ENCODE measurements at places on chromosomes 16 and 17.

- ATAC-seq = no peak
Observed at GRCh38 chr17:75411328-75412067, 6.0 kb upstream of the GRB2 start.

GRCh38 chr16:79665970-79666369, 65.4 kb upstream of the MAF start:
- no peak for ATAC-seq

- no peak for ATAC-seq
Observed at GRCh38 chr17:67559381-67559966, 158.3 kb upstream of the NOL11 start.

DNA sequence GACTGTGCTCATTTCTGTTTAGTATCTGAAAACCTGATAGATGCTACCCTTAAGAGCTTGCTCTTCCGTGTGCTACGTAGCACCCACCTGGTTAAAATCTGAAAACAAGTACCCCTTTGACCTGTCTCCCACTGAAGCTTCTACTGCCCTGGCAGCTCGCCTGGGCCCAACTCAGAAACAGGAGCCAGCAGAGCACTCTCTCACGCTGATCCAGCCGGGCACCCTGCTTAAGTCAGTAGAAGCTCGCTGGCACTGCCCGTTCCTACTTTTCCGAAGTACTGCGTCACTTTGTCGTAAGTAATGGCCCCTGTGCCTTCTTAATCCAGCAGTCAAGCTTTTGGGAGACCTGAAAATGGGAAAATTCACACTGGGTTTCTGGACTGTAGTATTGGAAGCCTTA, 18.9 kb downstream of the NTAN1 start:
- ATAC-seq = no peak

GRCh38 chr17:76748657-76749056, 10.7 kb downstream of the MFSD11 start:
- no peak for ATAC-seq

- no peak for ATAC-seq
Observed at GRCh38 chr17:14437176-14437575, 136.3 kb downstream of the HS3ST3B1 start.

DNA sequence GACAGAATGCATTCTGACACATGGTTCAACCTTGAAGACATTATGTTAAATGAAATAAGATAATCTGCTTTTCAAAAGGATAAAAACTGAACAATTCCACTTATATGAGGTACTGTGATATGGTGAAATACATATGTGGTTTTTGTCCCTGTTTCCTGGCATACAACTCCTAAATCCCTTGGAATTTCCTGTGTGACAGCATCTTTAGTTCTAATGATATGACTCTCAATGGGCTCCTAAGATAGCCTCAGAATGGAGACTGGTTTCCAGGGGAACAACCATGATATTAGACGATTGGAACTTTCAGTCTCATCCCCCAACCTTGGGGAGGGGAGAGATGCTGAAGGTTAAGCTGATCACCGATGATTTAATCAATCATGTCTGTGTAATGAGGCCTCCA, 37.7 kb upstream of the PHLPP2 start:
- no peak for ATAC-seq

DNA sequence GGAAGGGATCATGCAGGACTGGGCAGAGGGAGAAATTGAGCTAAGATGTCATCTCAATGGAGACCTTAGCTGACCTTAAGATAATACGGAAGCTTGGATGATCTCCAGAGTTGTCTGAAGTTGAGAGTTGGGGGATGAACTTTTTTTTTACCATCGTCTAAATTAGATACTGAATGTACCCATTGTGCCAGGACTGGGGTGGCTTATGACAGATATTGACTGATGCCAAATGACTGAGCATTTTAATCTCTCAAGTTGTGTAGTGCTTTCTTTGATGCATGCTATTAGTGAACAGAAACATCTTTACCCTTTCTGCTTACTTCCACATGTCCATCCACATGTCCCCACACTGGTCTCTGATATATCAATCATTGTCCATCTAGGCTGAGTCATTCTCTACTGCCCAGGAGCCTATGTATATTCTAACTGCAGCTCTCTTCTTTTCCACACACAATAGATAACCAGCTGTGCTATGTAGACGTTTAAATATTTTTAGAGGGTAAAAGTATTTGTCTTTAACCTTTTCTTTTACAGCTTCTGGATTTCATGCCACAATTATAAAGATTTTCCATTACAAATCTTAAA, 60.2 kb upstream of the ZKSCAN2 start:
- ATAC-seq = no peak

DNA sequence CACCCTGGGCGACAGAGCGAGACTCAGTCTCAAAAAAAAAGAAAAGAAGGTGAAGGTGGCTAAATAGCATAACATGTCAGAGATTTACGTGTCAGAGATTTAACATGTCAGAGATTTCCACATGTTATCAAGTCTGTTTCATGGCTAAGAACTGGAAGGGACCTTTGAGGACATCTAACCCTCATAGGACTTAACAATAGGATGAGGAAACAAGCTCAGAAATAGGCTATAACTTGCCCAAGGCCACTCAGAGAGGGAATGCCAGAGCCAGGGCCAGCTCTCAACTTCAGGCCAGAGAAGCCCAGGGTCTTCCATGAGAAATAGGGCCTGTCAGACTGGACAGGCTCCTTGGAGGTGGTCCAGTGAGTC, 26.8 kb upstream of the ZNF629 start:
- ATAC-seq = no peak

DNA sequence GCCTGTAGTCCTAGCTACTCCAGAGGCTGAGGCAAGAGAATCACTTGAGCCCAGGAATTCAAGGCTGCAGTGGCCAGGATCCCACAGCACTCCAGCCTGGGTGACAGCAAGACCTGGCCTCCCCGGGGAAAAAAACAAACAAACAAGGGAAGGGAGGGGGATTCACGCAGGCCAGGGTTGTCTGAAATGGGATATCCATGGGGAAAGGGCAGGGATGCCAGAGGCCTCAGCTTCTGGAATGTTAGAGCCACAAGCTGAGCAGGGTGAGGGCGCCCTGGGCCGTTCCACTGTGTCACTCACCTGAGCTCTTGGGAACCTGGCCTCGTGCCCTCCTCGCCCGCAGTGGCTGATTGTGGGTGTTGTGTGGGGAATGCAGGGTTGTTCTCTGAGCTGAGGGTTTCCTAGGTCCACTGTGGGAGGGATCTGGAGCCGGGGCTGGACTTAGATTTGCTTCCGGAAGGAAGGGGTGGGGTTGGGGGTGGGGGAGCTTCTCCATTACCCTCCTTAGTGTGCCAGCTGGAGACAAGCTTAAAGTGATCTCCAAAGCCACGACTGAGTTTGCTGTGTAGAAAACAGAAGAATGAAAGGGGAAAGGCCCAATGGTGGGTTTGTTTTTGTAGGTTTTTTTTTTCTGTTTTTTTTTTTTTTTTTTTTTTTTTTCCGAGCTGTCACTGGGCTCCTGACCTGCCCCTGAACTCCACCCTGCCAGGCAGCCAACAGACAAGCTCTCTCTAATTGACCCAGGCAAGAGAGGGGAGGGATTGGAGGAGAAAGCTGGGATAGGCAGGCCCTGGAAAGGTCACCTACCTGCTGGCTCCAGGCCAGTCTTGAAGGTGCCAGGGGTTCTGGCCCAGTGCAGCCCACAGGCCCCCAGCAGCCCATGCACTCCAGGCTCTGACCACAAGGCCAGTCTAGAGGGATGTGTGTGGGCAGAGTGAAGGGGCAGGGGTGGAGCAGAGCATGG, at the start of gene SULT1A1:
SULT1A1 (minus strand) TSS at position 414 of the 964 bp plus-strand sequence. CDS start 1,189 bp downstream, outside the sequence.
- no peak for ATAC-seq

DNA sequence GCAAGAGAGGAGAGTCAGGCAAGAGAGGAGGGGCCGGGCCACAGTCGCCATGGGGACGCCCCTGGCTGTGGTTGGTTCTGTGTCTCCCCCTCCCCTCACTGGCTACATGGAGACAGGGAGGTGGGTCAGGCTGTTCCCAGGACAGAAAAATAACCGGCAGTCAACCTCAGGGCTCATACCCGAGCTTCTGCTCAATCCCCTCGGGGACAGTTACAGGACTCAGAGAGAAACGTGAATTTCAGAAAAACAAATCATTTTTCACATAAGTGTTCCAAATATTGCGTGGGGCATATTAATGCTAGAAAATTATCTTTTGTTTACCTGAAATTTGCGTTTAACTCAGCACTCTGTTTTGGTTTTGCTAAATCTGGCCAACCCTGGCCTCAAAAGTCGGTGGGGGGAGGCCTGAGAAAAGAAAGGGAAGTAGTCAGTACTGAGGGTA, 22.2 kb upstream of the CPSF4L start:
- no peak for ATAC-seq

DNA sequence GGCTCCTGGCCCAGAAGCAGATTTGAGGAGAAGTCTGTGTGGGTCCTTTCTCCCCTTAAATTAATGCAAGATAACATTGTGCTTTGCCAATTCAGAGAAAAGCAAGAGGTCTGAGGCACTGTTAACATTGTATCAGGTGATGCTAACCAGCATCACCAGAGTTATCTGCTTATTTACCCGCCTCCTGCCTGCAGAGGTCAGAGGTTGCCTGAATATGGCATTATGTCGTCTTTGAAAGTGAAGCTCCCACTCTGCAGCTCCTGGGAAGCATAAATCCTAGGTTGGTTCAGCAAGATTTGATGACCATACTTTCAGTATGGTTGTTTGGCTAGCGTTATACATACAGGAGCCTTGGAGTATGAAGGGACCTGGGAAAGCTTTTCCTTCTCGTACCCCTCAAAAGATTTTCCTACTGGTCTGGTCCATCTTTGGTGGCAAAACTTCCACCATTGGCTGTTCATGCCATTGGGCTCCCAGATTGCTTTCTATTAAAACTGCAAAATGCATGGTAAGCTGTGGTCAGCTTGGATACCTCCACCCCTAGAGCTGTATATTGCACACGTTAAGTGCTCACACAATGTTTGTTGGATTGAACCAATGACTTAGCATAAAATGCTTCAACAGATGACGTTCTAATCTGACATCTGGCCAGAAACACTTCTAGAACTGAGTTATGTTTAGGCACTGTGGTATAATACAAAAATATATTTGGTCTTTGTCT, 24.1 kb downstream of the CHD9 start:
- ATAC-seq = no peak

GRCh38 chr16:8946544-8946943, 17.2 kb downstream of the USP7 start:
- ATAC-seq = no peak

DNA sequence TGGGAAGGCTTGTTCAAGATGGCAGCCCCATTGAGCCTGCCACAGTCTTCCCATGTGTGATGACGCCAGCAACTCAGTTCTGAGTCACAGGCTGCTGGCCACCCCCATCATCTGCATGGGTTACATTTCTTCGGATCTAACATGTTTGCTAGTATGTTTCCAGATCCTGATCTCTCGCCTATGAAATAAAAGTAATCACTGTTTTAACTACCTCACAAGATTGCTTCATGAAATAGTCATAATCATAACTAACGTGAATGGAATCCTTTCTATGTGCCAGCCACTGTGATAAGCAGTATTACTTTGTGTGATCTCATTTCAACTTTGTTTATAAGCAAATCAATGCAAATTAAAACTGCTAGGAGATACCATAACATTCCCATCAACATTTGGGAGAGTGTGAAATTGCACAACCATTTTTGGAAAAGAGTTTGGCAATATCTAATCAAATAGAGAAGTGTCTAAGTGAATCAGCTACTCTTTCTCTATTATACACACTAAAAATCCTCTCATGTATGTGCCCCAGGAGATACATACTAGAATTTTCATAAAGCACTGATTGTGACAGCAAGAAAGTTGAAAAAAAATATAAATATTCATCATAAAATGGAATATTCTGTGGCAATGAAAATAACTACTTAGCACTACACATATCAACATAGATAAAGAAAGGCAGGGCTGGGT, 300.2 kb upstream of the IRX5 start:
- no peak for ATAC-seq

DNA sequence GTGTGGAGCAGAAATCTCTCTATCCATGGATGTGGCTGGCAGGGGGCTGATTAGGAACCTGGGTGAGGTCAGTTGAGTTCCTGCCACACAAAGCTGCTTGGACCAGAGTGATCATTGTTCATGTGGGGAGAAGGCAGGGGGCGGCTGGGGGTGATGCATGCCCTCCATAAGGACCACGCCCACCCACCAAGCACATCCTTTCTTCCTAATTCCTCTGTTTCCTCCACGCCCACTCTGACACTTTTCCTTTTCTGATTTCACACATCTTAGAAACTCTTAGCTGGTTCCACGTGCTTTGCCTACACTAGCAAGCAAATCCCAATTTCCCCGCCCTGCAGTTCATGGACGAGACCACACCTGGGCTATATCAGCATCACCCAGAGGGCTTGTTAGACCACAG, 108.5 kb downstream of the SDK2 start:
- no peak for ATAC-seq
